ENCODE measurements at places on chromosomes 1 and 21.

- DNase-seq: no peak
These were observed 404.7 kb upstream of the VAMP3 start for GRCh38 chr1:7366286-7366954.

DNA sequence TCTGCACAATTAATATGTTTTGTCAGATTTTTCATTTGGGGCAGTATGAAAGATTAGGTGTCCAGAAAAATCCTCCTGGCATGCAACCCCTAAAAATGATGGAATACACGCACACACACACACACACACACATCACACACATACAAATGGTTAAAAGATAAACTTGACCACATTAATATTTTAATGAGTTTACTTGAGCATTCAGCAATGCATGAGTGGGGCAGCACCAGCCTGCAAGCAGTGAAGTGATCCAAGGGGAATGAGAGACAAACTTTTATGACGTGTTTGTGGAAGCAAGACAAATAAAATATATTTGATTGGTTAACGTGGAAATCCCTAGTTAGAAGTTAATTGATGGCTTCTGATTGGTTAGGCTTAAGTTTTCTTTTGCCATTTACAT, 29.1 kb upstream of the SOAT1 start:
- no peak for DNase-seq

GRCh38 chr21:31489014-31489413, 145.0 kb upstream of the TIAM1 start:
- no peak for DNase-seq

DNA sequence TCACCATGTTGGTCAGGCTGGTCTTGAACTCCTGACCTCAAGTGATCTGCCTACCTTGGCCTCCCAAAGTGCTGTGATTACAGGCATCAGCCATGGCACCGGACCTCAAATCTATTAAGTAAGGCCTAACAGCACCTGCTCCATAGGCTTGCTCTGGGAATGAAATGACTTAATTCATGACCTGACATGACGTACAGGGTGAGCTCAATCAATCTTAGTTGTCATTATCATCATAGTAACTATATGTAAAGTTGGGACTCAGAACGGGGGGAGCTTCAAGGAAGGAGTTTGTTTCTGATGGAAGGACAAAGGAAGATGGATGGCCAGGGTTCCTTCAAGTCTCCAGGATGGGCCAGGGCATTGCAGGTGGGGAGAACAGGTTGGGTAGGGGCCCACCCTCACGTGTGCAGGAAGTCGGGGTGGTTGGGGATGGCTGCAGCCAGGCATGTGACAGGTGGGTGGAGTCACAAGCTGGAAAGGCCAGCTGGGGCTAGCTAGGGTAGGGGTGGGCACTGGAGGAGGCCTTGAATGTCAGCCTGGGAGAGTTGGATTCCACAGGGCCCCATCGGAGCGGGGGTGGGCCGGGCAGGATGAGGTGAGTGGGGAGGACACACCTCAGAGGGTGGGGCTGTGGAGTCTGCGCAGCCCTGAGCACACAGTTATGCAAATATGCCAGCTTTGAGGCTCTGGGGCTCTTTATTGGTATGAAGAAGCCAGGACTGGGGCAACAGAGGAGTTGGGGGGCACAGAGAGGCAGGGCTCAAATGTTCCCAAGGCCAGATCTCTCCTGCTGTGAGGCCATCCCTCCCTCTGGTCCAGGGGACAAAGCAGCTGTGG, 9.6 kb downstream of the TRIM62 start:
- DNase-seq: no peak

GRCh38 chr21:43923391-43923790, 58.4 kb downstream of the AGPAT3 start:
- no peak for DNase-seq

- no peak for DNase-seq
These were observed 48.5 kb downstream of the PIGK start for GRCh38 chr1:77170687-77171086.

DNA sequence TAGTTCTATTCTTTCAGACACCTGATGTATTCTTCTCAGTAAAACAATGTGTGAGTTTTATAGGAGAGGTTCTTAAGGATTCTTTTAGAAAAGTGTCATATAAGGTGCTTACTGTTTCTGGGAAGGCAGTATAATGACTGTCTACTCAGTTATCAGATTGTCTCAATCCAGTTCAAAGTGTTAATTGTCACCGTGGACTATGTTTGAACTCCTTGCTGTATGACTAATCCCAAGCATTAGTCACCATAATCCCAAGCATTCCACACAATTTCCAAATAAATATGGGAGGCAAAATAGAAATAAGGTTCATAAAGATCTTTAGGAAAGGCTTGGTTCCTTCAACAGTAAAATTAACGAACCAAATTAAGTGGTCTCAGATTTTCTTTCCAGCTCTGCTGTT, 342.1 kb upstream of the NR5A2 start:
- no peak for DNase-seq

- DNase-seq: no peak
These were observed 3.2 kb downstream of the DDR2 start for GRCh38 chr1:162635418-162635817.

- DNase-seq: no peak
These were observed 101.5 kb upstream of the ARHGEF16 start for GRCh38 chr1:3352952-3353331.

Measured in CD4-positive, alpha-beta memory T cell (primary cell).